ENCODE measurements at places on chromosomes 5 and 9.

- peak; percentile 81 for DNase-seq
Measured at GRCh38 chr9:128771745-128772519, at the start of gene ZER1. ZER1 (minus strand) TSS chr9:128771927; CDS start chr9:128755565, 16,362 bp downstream.

GRCh38 chr5:102749416-102750030 lies 5.6 kb upstream of the PAM start:
- DNase-seq: no peak

DNA sequence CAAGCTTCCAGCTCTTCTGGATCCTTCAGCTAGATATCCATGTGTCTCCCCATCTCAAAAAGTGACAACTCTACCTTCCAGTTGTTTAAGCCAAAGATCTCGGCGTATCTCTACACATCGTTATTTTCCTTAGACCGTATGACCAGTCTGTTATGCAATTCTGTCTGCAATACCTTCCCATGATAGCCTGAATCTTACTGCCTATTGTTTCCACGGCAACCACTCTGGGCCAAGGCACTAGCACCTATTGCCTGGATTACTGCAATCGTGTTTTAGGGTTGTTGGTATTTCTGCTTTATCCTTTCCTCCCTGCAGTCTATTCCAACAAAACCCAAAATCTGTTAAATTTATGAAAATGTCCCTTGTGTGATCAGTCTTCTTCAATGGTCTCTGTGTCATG lies 448.4 kb downstream of the MTRR start:
- DNase-seq: no peak

- DNase-seq: no peak
Measured at GRCh38 chr9:126609191-126609590, 4.5 kb upstream of the LMX1B start.

GRCh38 chr9:93910598-93910997 lies 44.6 kb downstream of the BARX1 start:
- DNase-seq: no peak

- DNase-seq: no peak
Measured at GRCh38 chr9:33468215-33468730, 5.5 kb downstream of the NOL6 start.

- no peak for DNase-seq
Measured at GRCh38 chr5:31247381-31247780, 53.9 kb downstream of the CDH6 start.

All from stimulated activated CD4-positive, alpha-beta T cell treated with anti-CD3 and anti-CD28 coated beads, Interleukin-1b, Interleukin-23, amount 100 ng/mL, for 1 hour (primary cell).